IMR-90 (cell line): ENCODE measurements at places on chromosomes 13 and 19. TPM values are rescaled to one million over a fixed set of nuclear protein-coding genes. Genes with fewer than 3 reads are reported as not detected.

DNA sequence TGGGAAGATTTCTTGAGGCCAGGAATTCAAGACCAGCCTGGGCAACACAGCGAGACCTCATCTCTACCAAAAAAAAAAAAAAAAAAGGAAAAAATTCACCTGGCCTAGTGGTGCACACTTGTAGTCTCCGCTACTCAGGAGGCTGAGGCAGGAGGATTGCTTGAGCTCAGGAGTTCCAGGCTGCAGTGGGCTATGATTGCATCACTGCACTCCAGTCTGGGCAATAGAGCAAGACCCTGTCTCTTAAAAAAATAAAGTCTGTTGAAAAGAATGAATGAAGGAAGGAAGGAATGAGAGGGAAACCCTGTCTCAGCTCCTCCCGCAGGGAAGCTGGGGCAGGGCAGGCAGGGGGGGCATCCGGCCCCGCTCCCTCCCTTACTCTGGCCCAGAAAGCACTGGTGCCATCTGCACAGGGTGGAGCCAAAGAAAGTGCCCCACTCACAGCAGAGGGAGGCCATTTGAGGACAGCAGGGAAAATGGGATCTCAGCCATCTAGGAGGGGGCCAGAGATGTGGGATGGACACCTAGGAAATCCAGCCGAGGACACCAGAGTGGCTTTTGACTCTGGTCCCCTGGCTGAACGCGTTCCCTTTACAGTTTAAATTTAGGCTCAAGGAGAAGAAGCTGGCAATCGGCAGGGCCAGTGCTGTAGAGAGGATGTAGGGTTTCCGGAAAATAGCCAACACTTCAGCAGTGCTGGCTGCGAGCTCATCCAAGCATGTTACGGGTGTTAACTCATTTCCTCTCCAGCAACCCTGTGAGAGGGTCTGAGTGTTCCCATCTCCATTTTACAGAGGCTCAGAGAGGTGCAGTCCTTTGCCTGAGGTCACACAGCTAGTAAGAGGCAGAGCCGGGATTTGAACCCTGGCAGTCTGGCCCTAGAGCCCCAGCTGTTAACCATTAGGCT, 3.6 kb upstream of the HPN start:
- no peak for DNase-seq

DNA sequence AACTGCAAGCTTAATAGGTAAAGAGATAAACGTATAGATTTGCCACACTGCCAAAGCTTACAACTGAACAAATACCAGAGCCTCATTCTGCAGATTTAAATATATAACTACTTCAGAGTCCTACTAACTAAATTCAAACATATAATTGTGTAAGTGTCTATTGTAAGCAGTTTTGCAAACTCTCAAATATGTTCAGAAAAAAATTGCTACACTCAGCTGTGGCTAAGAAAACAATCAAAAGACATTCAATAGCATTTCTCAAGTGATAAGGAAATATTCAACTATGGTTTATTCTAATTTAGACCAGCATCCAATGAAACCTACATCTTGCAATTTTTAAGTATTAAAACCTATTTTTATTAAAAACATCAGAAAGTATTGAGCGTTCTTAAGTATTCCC, 202.4 kb downstream of the KCTD12 start:
- DNase-seq = no peak

DNA sequence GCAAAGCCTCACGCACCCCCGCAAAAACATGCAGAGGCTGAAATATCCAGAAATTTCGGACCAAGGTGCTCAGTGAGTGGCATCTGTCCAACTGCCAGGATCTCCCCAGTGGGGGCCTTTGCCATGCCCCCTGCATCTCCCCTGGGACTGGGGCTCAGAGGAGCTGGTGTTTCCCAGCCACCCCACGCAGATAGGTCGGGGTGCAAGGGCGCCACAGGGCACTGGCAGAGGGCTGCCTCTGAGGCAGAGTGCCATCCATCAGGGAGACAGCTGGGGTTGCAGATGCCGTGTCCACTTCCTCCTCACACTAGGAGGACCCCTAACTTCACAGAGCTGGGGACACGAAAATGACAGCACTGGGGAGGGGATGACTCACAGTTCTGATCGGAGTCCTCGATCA, 26.3 kb downstream of the IZUMO4 start:
- no peak for DNase-seq

DNA sequence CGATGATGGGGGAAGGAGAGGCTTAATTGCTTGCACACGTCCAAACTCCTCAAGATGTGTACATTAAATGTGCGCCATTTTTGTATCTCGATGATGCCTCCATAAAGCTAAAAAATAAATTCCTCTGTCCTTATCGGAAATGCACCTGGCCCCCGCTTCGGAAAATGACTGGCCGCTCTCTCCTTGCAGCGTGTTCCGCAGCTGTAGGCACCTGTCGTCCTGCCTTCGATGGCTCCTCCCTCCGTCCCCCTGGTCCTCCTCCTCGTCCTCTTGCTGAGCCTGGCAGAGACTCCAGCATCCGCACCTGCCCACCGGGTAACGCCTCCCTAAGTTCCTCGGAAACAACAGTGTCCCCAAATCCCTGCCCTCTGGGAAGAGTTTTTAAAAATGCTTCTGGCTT, 1.1 kb downstream of the GALP start:
- no peak for DNase-seq

DNA sequence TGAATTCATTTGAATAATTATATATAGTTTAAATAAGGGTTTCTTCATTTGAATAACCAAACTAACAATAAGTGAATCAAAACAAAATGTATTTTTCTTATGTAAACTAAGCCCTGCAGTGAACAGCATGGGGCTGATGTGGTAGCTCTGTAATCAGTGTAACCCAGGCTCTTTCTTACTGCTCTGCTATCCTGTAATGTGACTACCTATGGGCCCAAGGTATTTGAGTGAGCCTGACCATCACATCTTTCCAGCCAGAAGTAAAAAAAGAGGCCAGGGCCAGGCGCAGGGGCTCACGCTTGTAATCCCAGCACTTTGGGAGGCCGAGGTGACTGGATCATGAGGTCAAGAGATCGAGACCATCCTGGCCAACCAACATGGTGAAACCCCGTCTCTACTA, 494.6 kb downstream of the DCT start:
- no peak for DNase-seq

- peak; percentile 74 for DNase-seq
Observed at GRCh38 chr19:2476451-2477140, 669 bp downstream of the GADD45B start.

- DNase-seq = no peak
Observed at GRCh38 chr13:28409648-28410047, 85.3 kb downstream of the FLT1 start.

GRCh38 chr19:3167533-3168272, 10.9 kb upstream of the S1PR4 start:
- no peak for DNase-seq

DNA sequence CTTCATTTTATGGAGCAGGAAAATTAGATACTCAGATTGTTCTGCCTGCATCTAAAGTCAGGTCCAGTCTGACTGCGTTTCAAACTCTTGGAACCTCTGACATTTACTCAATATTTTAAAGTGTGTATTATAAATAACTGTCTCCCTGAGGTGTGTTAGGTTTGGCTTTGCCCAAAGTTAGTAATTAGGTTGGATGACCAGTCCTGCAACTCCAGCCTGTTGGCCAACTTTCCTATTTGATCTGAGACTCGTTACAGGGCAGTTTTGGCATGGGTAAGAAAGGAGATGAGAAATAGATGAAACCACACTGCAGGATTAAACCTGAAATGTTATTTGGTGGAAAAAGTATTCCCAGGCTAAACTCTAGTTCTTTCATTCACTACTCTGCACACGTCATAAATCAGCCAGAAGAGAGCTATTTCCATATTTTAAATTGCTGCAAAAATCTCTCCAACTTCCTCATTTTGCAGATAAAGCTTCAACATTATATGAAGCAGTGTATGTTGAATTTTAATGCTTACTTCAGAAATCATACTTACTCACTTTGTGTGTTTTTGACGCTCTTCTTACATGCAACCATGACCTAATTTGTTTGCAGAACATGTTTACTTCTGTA, 357.1 kb downstream of the DCT start:
- no peak for DNase-seq

DNA sequence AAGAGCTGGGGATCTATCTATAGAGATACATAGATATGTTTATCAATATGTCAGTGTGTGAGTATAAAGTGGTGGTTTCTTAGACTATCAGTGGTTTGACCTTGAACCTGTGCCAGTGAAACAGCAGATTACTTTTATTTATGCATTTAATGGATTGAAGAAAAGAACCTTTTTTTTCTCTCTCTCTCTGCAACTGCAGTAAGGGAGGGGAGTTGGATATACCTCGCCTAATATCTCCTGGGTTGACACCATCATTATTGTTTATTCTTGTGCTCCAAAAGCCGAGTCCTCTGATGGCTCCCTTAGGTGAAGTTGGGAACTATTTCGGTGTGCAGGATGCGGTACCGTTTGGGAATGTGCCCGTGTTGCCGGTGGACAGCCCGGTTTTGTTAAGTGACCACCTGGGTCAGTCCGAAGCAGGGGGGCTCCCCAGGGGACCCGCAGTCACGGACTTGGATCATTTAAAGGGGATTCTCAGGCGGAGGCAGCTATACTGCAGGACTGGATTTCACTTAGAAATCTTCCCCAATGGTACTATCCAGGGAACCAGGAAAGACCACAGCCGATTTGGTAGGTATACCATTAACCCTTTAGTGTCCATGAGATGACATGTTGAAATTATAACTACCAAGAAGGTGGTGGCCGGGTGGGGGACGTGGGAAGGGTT, 880 bp downstream of the FGF9 start:
- DNase-seq = no peak

DNA sequence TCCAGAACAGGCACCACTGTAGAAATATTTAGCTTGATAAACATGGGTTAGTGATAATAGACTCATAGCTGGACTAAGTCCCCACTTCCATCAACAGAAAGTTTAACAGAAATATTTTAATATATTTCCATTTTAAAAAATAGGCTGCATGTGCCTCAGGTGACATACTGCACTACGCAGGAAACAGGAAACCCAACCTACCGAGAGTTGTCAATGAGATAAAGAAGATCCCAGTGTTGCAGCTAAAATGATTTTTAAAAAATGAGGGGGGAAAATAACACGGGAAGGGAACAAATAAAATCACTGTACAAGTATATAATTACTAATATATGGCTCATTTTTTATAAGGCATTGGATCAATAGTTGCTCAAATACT, 154.8 kb downstream of the TBC1D4 start:
- no peak for DNase-seq

- DNase-seq = peak; percentile 59
Observed at GRCh38 chr19:47330466-47330869, 1.5 kb upstream of the C5AR2 start.

DNA sequence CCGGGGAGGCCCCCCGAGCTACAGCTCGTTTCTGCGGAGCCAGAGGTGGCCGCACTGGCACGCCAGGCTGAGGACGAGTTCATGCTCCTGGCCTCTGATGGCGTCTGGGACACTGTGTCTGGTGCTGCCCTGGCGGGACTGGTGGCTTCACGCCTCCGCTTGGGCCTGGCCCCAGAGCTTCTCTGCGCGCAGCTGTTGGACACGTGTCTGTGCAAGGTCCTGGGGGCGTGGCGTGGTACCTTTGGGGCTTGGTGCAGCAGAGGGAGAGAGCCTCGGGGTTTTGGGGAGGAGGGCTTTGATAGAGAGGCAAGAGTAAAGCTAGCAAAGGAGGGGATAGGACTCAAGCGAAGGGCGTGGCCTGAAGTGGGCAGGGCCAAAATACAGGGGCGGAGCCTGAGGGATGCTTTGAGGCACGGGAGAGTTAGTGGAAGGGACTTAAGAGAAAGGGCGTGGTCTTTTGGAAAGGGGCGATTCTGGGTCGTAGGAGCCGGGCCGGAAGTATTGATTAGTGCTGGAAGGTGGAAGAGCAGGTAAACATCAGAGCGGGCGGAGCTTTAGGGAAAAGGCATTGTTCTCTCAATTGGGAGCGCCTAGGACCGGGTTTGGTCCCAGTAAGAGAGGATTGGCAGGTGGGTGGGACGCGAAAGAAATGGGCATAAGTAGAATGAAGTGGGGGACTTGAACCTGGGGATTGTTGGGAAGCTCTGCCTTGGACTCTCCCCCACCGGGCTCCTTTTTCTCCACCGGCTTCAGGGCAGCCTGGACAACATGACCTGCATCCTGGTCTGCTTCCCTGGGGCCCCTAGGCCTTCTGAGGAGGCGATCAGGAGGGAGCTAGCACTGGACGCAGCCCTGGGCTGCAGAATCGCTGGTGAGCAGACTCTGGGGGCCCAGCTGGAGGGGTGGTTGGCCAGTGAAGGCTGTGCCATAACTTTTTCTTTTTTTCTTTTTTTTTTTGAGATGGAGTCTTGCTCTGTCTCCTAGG, 1.2 kb downstream of the PPM1N start:
- DNase-seq = no peak

DNA sequence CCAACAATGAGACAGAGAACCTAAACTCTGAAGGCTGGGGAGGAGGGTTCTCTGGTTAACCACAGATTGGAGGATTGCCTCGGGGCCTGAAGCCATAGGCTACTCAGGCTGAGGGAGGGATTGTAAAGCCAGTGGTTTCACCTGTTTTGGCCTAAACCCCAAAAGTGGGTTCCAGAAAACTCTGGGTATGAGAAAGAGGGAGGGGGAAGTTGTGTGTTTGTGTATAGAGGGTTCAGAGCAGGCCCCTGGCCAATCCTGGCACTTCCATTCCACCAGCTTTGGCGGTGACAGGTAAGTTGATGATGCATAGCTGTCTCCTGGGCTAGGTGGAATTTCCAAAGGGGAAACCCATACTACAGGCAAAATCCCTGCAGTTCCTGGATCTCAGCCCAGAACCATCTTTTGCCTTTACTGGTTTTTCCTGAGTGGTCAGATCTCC, 13.5 kb upstream of the CCDC97 start:
- no peak for DNase-seq

- DNase-seq = no peak
Observed at GRCh38 chr19:41956621-41957020, 2.5 kb downstream of the RABAC1 start.

DNA sequence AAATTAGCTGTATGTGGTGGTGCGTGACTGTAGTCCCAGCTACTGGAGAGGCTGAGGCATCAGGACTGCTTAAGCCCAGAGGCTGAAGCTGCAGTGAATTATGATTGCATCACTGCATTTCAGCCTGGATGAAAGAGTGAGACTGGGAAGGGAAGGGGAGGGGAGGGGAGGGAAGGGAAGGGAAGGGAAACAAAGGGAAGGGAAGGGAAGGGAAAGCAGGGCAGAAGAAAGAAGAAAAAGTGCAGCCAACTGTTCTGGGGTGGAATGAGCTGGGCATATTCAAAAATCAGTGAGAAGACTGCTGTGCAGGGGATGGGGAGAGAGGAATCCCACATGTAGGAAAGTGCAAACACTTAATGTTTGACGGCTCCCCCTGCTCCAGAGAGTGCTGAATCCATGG, 905.5 kb downstream of the UQCRFS1 start:
- no peak for DNase-seq

DNA sequence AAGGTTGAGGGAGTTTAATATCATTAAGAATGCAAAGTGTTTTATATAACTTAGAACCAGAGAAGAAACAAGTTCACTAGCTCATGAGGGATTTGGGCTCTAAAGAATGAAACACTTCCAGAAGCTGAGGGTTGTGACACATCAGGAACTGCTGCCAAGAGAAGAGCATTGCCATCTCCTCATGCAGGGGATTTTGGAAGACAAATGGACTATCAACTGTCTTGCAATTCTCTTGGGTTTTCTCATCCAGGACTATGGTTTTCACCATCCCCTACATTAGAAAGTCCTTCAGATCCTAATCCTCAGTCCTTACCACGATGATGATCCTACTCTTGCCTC, 59.7 kb upstream of the KL start:
- DNase-seq = no peak

GRCh38 chr13:84297251-84297650, 415.0 kb upstream of the SLITRK1 start:
- peak; percentile 1 for DNase-seq

The ZNF418 gene
- 3.4 and 4.2 TPM in 2 replicates for total RNA-seq

The FSTL3 gene
- 32.3 and 39.4 TPM in 2 replicates for total RNA-seq

The LGALS4 gene
- total RNA-seq = not detected in 2 replicates

The AMH gene
- total RNA-seq = under 0.01 TPM in 1 of 2 replicates, not detected in the other

The MCEMP1 gene
- not detected in 2 replicates for total RNA-seq

The KLF1 gene
- not detected in 2 replicates for total RNA-seq

The TTC9B gene
- not detected in 2 replicates for total RNA-seq
